ENCODE measurements at places on chromosomes 1 and 21. TPM values are rescaled to one million over a fixed set of nuclear protein-coding genes. Genes with fewer than 3 reads are reported as not detected.

PEF1 gene
- 63.7 TPM for total RNA-seq

MFSD2A gene
- total RNA-seq: 2.5 TPM

SPRR3 gene
- total RNA-seq: not detected

MIXL1 gene
- not detected for total RNA-seq

CFHR1 gene
- 0.28 TPM for total RNA-seq

SPRR4 gene
- total RNA-seq: not detected

Data from endothelial cell of coronary artery (primary cell).